ENCODE measurements at places on chromosomes 7 and 10. TPM values are rescaled to one million over a fixed set of nuclear protein-coding genes. Genes with fewer than 3 reads are reported as not detected.

Gene MYPN
- 62.2 TPM for total RNA-seq

Gene COX19
- total RNA-seq, result 8.5 TPM

Gene PROSER2
- 1.8 TPM for total RNA-seq

Gene TAS2R41
- total RNA-seq, result not detected

GRCh38 chr10:4595719-4596319, 230.2 kb upstream of the AKR1E2 start:
- no peak for DNase-seq

DNA sequence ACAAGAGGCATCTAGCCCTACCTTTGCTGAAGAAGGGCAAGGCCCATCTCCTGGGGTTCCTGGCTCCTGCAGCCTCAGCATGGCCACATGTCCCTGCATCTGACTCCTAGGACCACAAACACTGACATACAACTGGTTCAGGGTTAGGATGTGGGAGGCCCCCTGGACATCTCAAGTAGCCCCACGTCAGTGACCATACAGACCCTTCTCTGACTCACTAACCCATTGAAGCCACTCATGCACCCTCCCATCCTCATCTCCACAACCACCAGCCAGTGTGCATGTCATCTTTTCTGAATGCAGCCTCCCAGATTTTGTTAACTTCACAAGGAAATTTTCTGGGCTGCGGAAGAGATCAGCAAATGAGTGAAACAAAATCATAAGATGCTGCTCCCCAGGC, 18.2 kb downstream of the TMEM176B start:
- DNase-seq, result no peak

DNA sequence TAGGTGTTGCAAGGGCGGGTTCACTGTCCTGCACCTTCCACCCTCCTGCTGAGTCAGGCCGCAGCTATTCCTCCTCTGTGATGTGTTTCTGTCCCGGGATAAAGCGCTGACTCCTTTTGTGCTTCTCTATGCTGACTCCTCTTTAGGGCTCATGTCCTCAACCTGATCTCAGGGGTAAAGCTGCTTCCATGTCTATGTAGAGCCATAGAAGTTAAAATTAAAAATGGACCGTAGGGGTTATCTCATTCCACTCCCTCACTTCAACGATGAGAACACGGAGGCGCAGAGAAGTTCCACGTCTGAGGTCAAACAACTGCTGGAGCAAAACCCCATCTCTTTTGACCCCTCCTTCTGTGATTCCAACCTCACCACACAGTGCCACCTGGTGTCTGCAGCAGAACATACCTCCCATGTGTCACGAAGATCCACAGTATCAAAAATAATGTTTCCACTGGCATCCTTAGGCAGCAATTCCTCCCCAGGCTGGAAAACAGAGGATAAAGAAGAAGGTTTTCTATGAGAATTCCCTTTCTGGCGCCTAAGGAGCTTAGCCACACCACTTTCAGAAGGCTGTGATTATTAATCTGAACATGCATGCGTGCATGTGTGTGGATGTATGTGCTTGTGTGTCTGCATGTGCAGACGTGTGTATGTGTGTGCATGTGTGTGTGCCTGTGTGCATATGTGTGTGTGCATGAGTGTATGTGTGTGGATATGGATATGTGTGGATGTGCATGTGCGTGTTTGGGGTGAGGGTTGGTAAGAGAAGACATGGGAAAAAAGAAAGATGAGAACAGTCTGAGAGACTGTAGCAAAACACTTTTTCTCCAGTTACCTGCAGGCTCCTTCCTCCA, 81.2 kb upstream of the UCN3 start:
- DNase-seq, result peak; percentile 63

GRCh38 chr10:79166741-79167140, 98.0 kb downstream of the ZMIZ1 start:
- DNase-seq, result no peak

DNA sequence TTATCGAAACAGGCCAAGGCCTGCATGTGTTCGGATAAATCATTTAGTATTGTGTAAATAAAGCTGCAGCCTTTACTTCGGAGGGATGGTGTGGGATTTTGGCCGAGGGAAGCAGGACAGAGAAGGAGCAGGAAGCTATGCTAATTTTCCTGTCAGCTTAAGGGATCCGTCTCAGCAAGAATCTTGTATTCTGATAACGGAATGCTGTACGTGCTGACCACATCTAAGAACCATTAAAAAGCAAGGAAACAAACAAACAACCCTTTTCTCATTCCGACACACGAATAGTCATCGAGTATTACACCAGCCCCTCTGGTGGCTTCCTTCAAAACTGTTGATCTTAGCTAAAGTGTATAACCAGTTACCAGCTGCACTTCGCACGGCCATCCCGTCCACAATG, 133.2 kb upstream of the TCF7L2 start:
- DNase-seq, result no peak

- DNase-seq, result no peak
Measured at GRCh38 chr10:80878330-80878729, 340.6 kb downstream of the SH2D4B start.

GRCh38 chr10:89813546-89813945, 112.2 kb downstream of the KIF20B start:
- no peak for DNase-seq

DNA sequence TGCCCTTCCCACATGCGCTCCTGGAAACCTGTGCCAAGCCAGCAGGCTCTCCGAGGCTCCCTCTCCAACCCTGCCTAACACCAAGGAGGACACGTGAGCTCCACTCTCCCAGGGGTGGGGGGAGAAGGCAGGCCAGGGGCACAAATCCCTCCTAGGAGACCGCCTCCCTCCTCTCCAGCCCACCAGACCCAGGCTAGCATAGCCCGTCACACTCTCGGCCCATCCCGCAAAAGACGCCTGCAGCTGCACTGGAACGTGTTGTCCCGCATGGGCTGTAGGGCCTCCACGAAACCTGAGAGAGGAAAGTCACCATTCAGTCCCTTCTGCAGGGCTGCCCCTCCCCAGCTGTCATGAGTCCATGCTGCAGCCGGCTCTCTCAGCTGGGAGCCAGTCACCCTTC, 126.3 kb downstream of the MAD1L1 start:
- DNase-seq, result no peak
